ENCODE measurements at places on chromosomes 2 and 18.

DNA sequence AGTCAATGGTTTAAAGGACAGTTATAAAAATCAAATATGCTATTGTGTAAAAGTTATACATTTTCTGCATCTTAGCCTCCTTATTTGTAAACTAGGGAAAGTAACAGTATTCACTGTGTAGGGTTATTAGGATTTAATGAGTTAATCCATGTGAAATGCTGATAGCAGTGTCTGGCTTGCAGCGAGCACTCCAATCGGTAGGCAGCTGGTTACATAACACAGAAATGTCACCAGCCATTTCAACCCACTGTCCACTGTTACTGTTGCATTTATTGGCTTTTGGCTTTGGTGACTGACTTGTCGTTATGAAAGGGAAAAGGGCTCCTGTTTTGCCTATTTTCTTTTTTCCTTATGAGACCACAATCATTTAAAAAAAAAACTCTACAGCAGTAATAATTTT is 38.9 kb downstream of the ID2 start:
- DNase-seq, result no peak

GRCh38 chr18:24462838-24463775 is 2.7 kb downstream of the HRH4 start:
- no peak for DNase-seq

DNA sequence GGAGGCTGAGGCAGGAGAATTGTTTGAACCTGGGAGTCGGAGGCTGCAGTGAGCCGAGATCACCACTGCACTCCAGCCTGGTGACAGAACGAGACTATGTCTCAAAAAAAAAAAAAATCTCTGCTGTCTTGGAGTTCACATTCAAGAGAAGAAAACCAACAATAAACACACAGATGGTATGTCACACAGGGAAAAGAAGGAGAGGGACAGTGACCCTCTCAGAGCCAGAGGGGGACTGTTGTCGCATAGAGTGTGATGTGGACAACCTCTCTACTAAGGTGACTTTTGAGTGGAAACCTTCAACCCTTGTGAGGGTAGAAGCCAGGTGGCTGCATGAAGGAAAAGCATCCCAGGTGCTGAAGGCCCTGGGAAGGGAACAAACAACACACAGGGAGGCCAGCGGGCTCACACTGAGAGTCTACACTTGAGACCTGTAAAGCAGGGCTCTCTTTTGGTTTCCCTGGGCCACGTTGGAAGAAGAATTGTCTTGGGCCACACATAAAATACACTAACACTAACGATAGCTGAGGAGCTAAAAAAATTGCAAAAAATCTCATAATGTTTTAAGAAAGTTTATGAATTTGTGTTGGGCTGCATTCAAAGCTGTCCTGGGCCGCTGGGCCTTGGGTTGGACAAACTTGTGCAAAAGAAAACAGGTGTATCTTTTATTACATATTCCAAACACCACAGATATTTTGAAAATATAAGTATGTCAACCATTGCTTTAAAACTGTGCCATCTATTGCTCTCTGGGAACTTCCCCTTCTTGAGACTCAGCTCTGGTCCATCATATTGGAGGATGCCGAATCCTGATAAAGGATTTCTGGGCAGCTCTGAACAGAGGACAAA is 136.0 kb downstream of the DDX1 start:
- no peak for DNase-seq

DNA sequence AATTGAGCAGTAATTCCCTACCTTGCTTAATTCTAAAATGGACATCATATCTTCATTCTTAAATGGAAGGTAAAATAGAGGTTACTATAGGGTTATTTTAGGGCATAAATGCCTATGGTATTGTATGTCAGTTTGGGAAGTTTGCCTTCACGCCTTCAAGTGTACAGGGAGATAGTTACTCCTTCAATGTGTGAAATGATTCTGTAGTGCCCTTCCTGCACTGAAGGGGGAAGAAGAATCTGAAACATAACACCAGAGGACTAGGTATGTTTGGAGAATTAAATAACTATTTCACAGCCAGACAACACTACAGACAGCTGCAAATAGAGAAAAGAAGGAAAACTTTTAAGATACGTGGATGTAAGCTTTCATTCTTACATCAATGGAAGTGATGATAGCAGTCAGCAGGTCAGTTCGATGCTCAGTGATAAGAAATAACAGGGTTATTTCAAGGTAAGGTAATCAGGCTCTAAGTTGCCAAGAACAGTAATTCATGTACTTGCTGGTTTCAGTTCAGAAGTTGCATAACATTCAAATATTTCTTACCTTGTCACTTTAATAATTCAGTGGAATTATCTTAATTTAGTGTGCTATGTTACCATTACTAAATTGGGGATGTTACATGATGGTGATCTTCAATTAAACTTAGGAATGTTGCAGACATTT is 4.0 kb downstream of the PKP4 start:
- no peak for DNase-seq

DNA sequence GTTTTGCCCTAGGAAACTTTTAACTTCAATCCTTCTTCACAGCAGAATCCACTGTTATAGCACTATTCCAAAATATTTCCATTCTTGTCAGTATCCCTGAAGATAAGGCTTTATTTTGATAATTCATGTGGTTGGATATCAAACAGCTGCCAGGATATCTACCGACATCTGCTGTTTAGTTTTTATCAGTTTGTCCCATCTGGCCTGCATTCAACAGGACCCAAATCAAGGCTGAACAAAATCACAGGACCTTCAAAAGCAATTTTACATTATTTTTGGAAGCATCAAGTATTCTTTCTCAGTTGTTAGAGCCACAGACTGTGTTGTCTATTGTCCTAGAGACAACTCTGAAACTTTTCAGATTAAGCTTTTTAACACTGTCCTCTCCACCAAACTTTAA is 429.0 kb upstream of the PIK3C3 start:
- no peak for DNase-seq
